ENCODE measurements at places on chromosomes 2 and 18.
A peak's percentile ranks its signal among the peaks of the same experiment; 100 is the strongest.

GRCh38 chr2:23624378-23624777, 239.4 kb downstream of the KLHL29 start:
- no peak for DNase-seq

DNA sequence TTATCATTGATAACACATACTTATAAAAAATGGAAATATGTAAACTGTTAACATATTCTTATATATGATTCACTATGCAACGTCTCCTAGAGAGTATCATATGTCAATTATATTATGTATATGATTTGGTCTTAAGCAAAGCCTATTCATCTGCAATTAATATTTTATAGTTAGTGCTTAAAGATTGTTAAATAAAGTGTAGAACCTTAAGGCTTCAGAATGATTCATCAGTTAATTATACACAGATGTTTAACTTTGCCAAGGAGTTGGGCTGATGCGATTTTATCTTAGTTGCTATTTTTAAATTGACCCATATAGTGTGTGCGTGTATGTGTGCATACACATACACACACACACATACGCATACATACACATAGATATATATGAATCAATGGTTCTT, 323.1 kb downstream of the RBM43 start:
- DNase-seq: no peak

DNA sequence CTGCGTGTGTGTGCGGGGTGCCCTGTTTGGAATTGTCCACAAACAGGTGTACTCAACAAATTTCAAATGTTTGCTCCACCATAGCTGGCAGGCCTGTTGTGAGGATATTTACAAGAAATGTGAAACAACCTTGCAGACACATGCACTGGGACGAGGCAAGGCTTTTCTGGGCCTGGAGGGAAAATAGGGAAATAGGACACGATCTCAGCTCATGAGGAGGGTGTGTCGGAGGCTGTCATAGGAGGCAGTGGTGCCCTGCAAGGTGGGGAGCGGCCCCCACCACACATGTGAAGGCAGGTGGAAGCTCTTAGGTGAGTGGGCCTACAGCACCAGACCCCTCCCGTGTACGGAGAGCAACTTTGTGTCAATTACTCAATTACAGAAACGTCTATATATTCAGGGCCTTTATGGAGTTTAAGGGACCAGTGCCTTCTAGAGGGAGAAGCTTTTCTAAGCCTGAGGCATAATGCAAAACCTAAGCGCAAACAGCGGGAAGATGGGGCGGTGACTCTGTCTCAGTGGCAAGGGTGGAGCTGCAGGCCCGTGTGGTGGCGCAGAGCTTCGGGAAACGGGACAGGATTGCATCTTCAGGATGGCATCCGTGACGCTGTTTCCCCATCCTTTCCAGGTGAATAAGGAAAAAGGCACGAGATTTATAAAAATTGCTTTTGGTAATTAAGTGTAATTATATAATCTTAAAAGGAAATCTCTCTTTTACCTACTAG, 48.0 kb downstream of the RNF144A start:
- no peak for DNase-seq

- no peak for DNase-seq
Observed at GRCh38 chr2:156489750-156490465, 53.7 kb downstream of the GPD2 start.

DNA sequence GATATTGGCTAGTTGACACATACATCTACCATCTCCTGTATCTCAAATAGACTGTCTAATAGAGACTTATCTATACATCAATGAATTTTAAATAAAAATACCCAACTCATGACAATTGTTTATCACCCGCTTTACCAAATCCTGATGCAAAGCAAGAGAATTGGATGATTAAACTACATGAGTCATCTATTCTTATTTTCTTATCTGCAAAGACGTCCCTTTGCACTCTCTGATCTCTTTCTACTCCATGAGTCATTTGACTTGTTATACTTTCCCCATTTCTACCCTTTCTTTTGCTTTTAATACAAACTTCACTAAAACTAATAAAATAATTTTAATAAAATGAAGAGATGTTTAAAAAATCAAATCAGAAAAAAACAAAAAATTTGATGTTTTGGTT, 261.7 kb upstream of the MAP2 start:
- DNase-seq: no peak

DNA sequence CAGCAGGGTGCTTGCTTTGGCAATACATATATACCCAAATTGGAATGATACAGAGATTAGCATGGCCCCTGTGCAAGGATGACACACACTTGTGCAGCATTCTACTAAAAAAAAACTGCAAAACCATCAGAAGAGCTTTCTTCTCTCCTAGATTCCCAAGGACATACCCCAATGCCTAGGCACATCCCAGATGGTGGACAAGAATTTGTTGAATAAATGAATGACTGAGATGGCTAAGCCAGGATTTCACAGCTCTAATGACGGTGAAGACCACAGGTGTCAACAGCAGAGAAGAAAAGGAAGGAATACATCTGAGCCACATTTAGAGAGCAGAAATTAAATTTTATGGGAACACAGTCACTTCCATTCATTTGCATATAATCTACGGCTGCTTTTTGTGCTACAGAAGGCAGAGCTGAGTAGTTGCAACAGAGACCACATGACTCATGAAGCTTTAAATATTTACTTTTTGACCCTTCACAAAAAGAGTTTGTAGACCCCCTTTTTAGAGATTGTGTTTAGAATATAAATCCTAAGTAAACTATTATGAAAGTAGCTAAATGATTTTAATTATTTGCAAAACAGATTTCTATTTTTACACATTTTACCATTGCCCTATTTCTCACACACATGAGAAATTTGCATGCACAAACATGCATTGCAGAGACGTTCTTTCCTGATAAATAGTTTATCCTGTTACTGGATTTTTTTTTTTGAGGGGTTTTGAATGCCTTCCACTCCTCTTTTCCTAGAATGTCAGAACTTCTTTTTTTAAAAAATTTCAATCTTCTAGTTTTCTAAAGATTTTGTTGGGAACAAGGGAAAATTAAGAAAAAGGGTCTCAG, 119.0 kb downstream of the PMAIP1 start:
- no peak for DNase-seq

DNA sequence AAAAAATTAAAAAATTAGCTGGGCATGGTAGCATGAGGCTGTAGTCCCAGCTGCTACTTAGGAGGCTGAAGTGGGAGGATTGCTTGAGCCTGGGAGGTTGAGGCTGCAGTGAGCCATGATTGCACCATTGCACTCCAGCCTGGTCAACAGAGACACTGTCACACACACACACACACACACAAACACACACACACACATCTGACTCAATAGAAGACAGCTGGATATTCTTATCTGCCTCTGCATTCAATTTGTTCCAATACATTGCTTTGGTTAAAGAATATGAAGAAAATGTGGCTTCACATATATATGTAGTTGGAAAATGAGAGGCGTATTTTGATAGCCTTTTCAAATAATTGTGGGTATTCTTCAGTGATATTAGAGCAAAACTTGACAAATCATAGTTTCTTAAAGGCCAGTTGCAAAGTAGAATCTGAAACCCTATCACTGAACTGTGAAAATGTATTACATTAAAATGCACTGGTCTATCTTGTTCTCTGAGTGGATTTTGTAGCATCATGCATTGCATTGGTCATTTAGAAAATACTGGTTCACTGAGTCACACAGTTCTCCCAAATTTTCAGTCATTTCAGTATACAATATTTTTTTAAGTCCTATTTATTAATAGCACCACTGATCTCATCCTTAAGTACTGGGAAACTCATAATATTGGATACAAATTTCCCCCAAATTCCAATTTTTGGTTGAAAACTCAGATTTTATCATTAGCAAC, 140.9 kb downstream of the MCFD2 start:
- peak; percentile 11 for DNase-seq

DNA sequence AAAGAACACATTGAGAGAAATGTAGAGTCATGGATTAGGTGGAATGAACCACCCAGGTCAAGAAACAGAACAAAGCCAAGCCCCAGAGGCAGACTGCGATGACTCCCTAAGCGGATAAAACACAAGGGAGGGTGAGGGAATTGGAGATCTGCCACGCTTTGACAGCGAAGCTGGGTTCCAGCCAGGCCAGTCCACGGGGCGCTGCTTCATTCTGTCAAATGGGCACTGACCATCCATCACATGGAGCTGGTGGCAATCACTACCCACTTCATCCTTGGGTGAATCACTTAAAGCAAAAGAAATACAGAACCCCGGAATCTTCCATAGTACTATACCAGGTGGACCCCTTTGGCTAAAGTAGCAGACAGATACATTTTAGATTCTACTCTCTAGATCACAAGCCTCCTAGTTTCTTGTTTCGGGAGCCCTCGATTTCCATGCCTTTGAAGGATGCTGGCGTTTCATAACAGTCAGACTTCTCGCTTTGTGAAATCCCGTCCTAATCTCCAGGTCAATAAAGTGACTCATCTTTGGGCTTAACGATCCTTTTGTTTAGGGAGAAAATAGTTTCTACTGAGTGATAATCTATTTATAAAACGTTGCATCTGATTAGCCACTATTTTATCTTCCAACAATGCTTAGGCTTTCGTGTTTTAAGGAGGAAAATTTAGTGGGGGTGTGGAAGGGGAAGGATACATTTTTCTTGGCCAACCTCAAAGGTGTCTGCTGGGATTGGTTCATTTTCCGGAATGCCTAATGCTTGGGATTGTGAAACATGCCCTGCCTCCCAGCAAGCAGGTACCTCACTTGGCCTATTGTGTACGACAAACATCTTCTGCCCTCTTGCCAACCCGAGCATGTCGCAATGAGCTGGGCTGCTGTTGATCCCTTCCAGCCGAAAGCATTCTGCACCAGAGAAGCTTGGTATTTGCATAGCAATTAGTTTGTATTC, 44.1 kb upstream of the HDAC4 start:
- no peak for DNase-seq

DNA sequence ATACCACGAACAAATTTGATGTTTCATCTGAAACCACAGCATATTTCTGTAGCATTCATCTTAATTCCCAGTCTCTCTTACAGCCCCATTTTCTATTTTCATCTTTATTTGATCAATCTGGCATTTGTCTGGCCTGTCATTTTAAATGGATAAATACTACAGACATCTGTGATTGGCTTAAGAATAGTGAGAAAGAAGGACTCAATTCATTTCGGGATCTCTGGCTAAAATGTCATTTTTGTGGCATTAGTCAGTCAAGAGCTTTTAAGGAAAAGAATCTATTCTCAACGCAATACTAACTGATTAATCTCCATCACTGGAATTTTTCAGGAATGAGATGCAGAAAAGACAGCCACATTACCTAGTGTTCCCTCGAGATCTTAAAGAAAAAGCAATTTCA, 585.9 kb downstream of the IRS1 start:
- DNase-seq: peak; percentile 8

DNA sequence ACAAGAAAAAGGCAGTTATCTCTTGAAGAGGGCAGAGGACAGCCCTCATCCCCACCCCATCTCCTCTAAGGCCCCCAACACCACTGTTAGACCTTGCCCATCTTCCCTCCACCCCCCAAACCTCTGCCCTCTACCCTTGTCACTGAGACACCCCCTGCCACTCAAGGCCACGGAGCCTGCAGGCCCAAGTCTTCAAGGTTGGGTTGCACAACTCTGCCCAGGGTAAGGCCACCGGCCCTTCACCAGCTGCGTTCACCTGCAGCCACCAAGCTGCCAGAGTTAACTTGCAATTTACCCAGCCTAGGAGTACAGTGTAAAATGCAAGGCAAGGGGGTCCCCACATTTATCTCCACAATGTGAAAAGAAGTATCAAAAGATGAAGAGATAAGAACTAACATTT, 128.7 kb upstream of the PKDCC start:
- no peak for DNase-seq

- no peak for DNase-seq
Observed at GRCh38 chr2:159209341-159210306, 76.9 kb downstream of the WDSUB1 start.

GRCh38 chr2:36526226-36526625, 71.7 kb downstream of the FEZ2 start:
- DNase-seq: no peak

DNA sequence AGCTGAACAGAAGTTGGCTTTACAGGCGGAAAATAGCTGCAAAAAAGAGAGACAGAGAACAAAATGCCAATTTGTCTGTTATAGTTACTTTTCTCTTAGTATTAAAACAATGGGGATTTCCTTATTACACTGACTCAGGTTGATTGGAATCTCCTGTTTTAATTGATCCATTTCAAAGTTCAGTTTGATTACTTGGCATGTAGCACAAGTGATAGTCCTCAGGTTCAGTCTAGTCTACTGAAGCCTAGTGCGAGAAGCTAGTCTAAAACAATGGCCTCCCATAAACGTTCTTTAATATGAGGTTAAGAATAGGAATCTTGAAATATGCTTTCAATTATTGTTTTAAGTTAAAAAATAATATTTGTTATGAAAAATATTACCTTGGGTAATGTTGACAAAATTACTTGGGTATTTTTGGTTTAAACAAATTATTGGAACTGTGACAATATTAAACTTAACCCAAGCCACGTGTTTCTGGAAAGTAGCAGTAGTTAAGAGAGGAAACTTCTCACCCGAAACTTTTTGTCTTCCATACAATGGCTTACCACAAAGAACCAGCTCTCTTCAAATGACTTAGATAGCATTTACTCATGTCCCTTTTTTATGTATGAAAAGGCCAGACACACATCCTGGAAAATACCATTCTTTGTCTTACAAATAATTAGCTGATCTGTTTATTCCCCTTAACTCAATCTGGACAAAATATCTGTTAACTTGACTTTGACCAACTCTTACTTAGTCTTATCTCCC, 1326.2 kb upstream of the TMEFF2 start:
- DNase-seq: no peak

GRCh38 chr2:73897934-73898333, 5.1 kb downstream of the ACTG2 start:
- DNase-seq: no peak
